ENCODE measurements at places on chromosomes 2 and 18.

GRCh38 chr2:101147971-101148370, 3.2 kb downstream of the TBC1D8 start:
- no peak for DNase-seq

GRCh38 chr2:188119112-188119838, 172.4 kb upstream of the GULP1 start:
- DNase-seq, result no peak

- DNase-seq, result no peak
These were observed 49.1 kb downstream of the EML6 start for GRCh38 chr2:54772531-54772930.

DNA sequence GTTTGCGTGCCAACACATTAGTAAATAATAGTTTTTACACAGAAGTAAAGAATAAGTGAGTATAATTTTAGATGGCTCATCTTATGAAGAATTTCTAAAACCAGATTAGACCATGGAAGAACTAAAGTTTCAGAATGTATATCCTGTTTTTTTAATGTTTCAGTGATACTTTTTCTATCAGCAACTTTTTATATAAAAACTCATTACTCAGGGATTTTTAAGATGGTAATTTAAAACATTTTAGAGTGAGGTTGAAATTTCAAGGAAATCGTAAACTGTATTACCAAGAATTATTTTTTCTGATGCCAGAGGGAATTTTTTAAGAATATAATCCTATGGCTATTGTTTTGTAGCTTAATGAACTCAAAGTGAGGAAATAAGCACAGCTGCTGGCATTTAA, 128.5 kb upstream of the FANCL start:
- DNase-seq, result no peak

DNA sequence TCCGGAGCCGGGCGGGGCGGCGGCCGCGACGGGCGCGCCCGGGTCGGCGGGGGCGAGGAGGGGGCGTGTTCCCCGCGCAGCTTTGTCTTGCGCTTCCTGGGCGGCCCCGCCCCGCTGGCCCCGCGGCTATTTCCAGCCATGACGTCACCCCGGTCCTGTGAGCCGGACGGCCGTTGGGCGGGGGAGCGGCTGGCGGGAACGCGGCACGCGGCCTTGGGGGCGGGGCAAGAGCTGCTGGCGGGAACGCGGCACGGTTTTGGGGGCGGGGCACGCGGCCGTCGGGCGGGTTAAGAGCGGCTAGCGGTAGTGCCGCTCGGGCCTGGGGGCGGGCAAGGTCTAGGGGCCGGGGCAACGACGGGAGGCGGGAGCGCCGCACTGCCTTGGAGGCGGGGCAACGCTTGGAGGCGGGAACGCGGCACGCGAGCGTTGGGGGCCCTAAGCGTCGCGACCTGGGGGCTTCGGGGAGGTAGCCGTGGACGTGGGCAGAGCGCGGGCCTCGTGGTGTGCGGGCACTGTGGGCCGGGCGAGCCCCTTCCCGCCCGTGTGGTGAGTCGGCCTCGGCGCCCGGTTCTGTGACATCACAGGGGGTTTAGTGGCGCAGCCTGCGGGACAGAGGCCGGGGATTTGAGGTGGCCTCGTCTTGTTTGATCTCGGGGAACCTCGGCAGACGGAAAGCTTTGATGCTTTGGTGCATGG, 704 bp downstream of the KLF11 start:
- peak; percentile 87 for DNase-seq

- DNase-seq, result no peak
These were observed 194.5 kb upstream of the SIX3 start for GRCh38 chr2:44746856-44747615.

- DNase-seq, result no peak
These were observed 1.2 kb downstream of the ANKRD23 start for GRCh38 chr2:96842600-96842999.

- no peak for DNase-seq
These were observed 1459.8 kb upstream of the ACVR2A start for GRCh38 chr2:146385031-146385430.

DNA sequence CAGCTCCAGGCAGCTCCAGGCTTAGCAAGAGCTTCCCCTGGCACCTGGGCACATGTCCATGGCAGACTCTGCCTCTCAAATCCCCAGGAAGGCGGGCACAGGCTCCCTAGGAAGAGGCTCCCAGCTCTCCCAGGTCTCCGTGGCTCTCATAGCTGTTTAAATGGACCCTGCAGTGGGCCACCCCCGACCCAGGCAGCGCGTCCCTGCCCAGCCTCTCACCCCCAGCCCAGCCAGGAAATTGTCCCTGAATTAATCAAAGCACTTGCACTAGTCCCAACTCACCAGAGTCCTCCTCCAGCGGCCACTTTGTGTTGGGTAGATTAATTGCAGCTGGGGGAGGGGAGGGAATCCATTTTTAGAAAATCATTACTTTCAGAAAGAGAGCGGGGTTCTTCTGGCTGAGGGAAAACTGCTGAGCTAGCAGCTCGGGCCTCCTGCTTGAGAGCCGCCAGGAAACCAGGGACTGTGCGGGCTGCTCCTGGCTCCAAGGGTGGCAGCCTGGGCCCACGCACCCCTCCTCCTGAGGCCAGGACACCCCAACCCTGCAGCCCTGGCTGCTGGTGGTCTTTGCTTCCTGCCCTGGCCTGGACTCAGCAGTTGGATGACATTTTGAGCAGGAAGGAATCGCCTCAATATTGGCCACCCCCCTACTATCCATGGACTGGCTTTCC, 36.0 kb downstream of the SMAD7 start:
- no peak for DNase-seq

DNA sequence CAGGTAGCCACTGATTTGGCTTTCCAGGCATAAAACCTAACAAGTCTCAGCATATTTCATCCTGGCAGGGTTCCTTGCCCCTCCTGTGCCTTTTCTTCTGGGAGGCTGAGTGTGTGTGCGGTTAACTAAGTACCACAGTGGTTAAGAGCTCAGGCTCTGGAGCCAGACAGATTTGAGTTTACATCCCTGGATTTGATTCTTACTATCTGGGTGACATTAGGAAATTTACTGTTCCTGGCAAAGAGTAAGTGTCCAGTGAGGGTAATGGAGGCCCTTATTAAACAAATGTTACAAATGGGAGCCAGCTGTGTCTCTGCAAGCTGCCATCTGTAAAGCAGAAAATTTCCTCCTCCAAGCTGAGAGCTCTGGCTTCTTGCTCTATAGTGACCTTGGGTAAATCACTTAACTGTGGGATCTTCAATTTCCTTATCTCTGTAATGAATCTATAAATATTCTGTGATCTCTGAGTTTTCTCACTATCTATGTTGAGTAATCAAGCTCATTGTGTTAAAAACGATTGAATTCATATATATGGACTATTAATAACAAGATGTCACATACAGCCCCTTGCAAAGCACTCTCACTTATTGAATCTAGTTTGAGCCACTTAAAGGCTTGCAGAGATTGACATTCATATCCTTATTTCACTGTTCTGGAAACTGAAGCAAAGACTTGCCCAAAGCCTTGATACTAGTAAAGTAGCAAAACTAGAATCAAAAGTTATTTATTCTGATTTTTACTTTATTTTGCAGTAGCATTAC, 6.5 kb upstream of the COBLL1 start:
- no peak for DNase-seq

DNA sequence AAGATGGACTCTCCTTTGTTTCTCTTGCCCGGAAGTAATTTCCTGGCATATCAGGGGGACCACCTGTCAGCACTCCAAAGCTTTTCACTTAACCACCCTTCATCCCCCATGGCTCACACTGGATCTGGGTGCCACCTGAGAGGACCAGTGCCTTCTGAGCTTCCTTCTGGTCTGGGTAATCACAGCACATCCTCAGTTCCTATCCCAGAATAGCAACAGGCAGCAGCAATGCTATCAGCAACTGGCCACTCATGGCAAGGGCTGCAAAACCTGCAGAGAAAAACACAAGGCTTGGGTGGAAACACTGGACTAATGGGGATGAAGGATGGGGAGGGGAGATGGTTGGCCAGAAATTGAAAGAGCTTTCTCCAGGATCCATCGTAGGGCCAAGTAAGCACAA, 59.9 kb upstream of the STPG4 start:
- no peak for DNase-seq
